ENCODE measurements at places on chromosomes 12 and 14.

DNA sequence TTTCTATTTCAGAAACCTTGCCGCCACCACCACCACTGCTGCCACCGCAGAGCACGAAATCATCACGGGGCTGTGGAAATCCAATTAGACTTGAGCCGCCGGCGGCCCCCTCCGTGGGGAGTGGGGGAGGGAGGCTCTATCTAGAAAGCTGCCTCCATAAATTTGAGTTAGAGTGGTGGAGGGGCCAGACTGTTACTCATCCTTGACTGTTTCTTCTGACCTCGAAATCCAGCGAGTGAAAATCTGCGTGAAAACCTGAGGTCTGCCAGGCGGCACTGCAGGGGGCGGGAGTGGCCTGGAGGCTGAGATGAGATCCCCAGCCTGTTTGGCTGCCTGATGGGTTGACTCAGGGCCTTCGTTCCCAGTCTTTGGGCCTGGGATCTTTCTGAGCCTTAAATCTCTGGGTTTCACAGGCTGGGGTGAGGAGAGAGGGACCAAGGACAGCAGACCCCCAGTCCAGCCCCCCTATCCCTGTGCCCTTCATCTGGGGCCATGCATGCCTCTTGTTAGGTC lies 29.9 kb downstream of the TSPAN9 start:
- no peak for DNase-seq

DNA sequence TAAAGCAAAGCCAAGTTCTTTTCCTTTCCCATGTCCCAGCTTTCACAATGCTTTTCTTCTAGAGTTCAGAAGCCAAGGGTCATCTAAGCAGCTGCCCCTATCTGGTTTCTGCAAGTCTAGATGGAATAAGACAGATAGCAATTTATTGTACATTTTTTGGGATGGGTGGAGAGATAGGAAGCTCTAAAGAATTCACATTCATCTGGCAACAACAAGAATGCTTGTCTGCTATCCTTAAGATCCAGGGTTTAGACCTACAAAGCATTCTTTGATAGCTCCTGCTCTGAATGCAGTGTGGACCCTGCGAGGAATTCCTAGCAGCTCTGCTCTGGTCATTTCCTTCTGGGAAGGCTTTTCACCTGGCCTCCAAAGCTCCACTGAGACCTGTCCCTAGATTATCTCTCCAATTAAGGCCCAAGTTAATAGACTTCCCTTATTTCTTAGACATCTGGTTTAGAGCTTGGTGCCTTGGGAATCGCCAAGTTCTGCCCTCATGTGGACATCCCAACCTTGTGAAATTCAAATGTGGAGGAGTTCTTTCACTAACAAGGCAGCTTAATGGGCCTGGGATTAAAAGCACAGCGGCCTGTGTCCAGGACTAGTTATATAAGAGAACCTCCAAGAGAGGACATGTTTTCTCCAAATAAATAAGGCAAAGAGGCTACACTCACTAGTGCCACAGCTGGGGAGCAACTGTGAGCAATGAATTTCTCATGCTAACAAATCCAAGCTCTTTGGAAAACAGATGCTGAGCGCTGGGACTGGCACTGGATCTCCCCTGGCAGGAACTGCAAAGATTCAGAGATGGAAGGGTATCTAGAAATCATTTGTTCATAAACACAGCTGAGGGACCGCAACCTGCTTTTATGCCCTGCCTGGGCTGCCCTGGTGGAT lies 384.5 kb upstream of the DDHD1 start:
- DNase-seq = no peak

DNA sequence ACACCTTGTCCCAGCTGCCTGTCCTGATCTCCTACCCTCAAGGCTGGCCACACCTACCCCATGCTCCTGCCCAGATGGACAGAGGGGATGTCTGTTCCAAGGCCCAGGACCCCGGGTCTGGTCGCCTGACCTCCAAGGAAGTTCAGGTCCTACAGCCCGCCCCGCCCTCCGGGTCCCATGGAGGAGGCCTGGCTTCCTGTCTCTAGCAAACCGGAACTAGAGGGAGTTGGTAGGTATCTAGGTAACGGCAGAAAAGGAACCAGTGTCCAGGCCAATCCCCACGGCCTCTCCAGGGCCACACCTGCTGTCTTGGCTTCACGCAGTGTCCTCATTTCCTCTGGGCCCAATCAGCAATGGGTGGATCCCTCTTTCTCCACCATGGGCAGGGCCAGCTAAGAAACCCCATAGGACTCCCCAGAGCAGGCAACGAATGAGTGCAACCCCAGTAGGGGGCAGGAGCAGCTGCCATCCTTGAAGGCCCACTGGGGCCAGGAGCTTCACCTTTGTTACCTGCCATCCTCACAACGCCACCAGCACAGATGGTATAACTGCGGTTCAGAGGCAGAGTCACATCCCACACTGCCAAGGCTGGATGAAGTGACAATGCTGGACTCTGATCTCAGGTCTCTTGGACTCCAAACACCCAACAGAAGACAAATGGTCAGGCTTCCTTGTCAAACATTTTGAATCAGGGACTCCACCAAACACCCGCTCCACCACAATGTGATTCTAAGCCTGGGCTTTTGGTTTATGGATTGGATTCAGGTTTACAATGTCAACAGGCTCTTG lies 25.1 kb upstream of the RPLP0 start:
- DNase-seq = no peak

DNA sequence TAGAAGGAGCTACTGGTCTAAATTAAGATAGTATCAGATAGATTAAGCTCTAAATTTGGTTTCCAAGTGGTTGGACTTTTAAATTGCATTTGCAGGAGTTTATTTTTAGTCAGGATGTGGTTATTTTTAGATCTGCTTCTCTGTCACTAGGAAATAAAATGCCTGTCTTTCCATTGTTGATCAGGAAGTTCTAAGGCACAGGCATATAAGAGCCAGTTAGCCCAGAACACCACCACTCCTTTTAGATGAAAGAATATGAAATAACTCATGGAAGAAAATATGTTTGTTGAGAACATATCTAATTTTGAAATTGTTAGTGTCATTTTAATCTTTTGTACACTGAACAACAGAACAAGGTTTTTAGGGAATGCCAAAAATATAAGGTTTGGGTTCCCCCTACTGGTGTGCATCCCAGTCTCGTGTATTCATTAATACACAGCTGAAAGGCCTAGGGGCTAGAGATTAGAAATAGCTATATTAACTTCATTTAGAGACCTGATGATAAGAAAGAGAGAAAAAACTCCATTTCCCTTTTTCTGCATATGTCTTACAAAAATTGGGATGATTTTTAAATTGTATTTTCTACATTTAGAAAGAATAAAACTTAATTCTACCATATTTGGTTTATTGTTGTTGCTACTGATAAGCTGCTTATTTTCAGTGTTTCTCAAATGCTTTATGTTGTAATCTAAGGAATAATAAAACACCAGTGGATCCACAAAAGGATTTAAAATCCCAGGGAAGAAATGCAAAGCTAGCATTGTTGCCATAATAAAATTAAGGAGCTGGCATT lies 67.2 kb downstream of the RIC8B start:
- DNase-seq = no peak

DNA sequence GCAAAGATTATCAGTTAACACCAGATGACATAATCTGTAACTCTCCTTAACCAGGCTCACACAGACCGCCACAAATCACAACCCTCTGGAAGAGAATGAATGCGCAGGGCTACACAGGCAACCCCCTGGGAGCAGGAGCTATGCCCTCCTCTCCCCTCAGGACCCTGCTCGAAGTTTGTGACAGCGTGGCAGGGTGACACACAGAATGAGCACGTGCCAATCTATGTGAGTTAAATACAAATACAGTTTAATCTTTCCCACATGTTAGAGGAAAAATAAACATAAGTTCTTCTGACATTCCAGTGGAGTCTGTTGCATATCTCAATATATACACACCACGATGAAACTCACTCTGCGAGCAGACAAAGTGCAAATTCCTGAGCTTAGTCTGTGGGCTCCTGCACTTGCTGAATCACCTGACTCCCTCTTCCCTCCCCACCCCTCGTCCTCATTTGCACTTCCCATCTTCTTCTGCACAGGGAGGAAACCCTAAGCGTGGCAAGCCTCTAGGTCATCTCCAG lies 37.6 kb downstream of the BCAT1 start:
- no peak for DNase-seq

Data from lower leg skin (tissue), 4 donors.